ENCODE measurements at places on chromosomes 4 and X. TPM values are rescaled to one million over a fixed set of nuclear protein-coding genes. Genes with fewer than 3 reads are reported as not detected.
A peak's percentile ranks its signal among the peaks of the same experiment; 100 is the strongest.

GRCh38 chrX:24259544-24260240 lies 54.2 kb downstream of the SUPT20HL2 start:
- no peak overlapping the region for H3K27ac ChIP-seq
- H3K36me3 ChIP-seq = no peaks in the 10 kb centered on the region
- DNase-seq = no peak
- H3K4me3 ChIP-seq = no peak overlapping the region
- H3K27me3 ChIP-seq = peaks cover 3% of the 10 kb centered on the region
- H3K4me1 ChIP-seq = no peaks in the 10 kb centered on the region

GRCh38 chrX:7318241-7318640 lies 170.3 kb upstream of the PUDP start:
- no peak for DNase-seq
- no peaks in the 10 kb centered on the region for H3K4me1 ChIP-seq
- no peak overlapping the region for H3K4me3 ChIP-seq
- no peaks in the 10 kb centered on the region for H3K36me3 ChIP-seq

- no peak overlapping the region for H3K27ac ChIP-seq
- H3K36me3 ChIP-seq = no peaks in the 10 kb centered on the region
- peak; percentile 55 for DNase-seq
- no peak overlapping the region for H3K4me3 ChIP-seq
- peaks cover 2% of the 10 kb centered on the region for H3K4me1 ChIP-seq
Measured at GRCh38 chrX:68684291-68684918, 36.9 kb downstream of the STARD8 start.

SOX3 gene
- not detected for total RNA-seq

GAGE12H gene
- total RNA-seq = not detected

DNA sequence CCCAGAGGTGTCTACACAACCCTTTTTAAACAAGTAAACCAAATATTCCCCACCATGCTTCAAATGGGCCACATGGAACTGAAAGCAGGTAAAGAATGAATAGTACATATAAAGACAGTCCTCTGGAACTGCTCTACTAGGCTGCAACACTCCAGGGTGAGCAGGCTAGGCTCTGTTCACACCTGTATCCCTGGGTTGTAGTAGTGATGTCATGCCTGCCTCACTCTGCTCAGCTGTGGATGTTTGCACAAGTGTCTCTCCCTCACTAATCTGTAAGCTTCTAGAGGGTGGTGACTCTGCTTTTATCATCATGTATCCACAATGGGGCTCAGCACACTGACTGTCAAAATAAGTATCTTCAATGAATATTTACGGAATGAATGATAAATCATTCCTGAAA lies 20.4 kb downstream of the LEF1 start:
- no peaks in the 10 kb centered on the region for H3K27me3 ChIP-seq
- no peaks in the 10 kb centered on the region for H3K4me1 ChIP-seq
- no peak overlapping the region for H3K27ac ChIP-seq
- no peaks in the 10 kb centered on the region for H3K36me3 ChIP-seq

CYBB gene
- 43.7 TPM for total RNA-seq

DNA sequence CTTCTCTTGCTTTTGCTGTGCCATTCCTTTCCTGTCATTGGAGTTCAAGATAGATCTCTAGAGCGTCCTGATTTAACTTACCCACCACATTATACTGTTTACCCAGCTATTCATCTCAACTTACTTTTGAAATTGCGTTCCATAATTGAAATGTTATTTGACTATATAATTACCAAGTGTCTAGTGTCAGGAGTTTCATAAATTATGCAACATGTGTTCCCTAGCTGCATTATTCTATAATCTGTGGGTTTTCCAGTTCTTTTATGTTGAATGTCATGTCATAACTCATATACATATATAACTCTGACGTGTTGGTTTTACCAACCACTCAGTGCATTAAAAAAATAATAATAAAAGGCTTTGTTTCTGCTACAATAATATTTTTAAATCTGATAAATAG lies 285.9 kb upstream of the ARSJ start:
- H3K27me3 ChIP-seq = no peaks in the 10 kb centered on the region
- no peak overlapping the region for H3K4me3 ChIP-seq
- H3K27ac ChIP-seq = no peak overlapping the region
- no peaks in the 10 kb centered on the region for H3K4me1 ChIP-seq

DNA sequence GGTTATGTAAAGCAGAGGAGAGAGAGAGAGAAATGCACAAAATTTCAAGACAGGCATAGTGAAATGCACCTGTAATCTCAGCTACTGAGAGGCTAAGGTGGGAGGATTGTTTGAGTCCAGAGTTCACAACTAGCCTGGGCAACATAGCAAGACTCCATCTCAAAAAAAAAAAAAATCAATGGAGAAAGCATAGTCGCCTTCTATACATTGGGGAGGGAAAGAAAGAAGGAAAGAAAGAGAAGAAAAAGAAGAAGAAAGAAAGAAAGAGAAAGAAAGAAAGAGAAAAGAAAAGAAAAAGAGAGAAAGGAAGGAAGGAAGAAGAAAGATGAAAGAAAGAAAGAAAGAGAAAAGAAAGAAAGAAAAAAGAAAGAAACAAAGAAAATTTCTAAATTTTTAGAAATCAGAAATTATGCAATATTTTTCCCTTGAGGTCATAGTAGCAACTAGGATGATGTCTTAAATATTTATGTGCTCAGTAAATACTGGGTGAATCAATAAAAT lies 53.4 kb downstream of the DKK2 start:
- DNase-seq = no peak
- no peaks in the 10 kb centered on the region for H3K36me3 ChIP-seq
- H3K27ac ChIP-seq = no peak overlapping the region
- H3K4me1 ChIP-seq = no peaks in the 10 kb centered on the region
- H3K27me3 ChIP-seq = no peaks in the 10 kb centered on the region

GRCh38 chr4:46211406-46211805 lies 87.6 kb upstream of the GABRG1 start:
- H3K4me1 ChIP-seq = no peaks in the 10 kb centered on the region
- H3K27ac ChIP-seq = no peak overlapping the region
- no peak for DNase-seq
- no peak overlapping the region for H3K4me3 ChIP-seq
- no peaks in the 10 kb centered on the region for H3K27me3 ChIP-seq

DNA sequence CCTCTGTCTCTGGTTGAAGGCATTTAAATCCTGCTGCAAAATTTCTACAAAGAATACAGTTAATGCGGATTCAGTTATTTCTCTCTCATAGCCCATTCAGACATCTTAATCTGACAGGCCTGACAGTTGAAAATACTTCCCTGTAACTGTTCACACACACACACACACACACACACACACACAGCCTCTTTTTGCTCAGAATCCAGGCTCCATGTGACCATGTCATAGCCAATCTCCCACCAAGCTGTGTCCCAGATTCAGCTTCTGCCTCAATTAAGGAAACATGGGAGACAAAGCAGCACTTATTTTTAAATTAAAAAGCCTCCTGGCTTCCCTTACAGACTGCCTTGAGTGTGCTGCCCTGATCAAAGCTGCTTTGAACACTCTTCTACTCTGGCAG lies 49.3 kb upstream of the EFHC2 start:
- H3K4me1 ChIP-seq = no peaks in the 10 kb centered on the region
- no peak overlapping the region for H3K27ac ChIP-seq
- H3K27me3 ChIP-seq = no peaks in the 10 kb centered on the region
- no peak for DNase-seq
- no peak overlapping the region for H3K4me3 ChIP-seq

THOC2 gene
- 66.6 TPM for total RNA-seq

DNA sequence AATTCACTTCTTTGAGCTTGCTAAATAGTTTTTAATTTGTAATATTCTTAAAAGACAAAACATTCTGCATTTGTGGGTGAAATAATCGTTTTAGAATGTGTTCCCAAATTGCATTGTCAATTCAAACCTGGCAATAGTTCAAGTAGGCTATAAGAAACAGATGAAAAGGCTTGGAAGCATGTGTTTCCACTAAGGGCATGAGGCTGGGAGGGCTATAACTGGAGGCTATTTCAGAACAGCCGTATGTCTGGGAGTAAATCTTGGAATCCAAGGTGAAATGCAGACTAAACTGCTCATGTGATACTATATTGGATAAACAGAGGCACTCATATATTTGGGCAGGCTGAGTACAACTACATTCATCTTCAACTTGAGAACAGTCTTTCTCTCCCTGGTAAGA lies 117.4 kb upstream of the GRPR start:
- peaks cover 4% of the 10 kb centered on the region for H3K27me3 ChIP-seq
- no peak overlapping the region for H3K4me3 ChIP-seq
- H3K36me3 ChIP-seq = no peaks in the 10 kb centered on the region
- no peaks in the 10 kb centered on the region for H3K4me1 ChIP-seq
- no peak overlapping the region for H3K27ac ChIP-seq
- no peak for DNase-seq

- H3K36me3 ChIP-seq = no peaks in the 10 kb centered on the region
- no peaks in the 10 kb centered on the region for H3K27me3 ChIP-seq
- DNase-seq = no peak
- H3K27ac ChIP-seq = no peak overlapping the region
- no peaks in the 10 kb centered on the region for H3K4me1 ChIP-seq
Measured at GRCh38 chrX:78384486-78384885, 57.1 kb upstream of the CYSLTR1 start.

DNA sequence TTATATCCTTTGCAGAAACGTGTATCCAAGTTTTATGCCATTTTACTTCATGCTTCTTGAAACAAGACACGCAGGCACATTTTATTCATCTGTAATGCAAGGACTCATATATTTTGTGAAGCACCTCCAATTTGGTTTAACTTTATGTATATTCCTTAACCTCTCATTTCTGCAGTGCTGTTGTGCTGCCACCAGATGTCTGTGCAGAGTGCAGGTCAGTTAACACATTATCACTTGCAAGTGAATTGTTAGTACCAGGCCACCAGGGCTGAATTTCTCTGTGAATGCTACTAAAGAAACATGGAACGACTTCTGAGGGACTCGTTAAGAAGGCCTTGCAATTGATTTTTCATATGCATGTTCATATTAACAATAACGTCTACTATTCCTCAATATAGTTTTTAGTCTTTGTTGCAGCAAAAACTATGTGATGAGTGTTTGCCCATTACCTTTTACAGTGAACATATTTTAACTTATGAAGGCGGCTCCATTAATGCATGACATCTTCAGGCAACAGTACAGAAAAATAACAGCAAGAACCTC lies 770.3 kb downstream of the NLGN4X start:
- H3K27ac ChIP-seq = no peak overlapping the region
- DNase-seq = peak; percentile 1
- H3K27me3 ChIP-seq = no peaks in the 10 kb centered on the region
- no peak overlapping the region for H3K4me3 ChIP-seq

DNA sequence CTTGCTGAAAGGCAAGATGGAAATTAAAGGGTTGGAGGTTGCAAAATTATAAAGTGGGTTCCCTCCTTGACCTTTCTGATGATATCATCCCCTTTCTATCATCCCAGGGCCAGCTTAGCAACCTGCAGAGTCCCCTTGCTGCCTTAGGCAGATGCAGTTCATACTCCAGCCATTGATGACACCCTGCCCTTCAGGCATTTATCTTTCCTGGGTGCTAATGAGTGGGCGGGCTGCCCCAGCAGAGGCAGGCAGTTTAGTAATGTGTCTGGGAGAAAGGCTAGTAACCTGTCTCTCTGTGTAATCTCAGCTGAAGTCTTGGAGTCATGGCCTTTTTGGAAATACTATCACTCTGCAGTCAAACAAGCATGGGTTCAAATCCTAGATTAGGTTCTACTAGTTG lies 3.8 kb upstream of the FRMPD3 start:
- no peaks in the 10 kb centered on the region for H3K36me3 ChIP-seq
- H3K4me1 ChIP-seq = no peaks in the 10 kb centered on the region
- no peak overlapping the region for H3K27ac ChIP-seq
- peaks cover 8% of the 10 kb centered on the region for H3K27me3 ChIP-seq

TAF7L gene
- total RNA-seq = not detected

GRCh38 chr4:153000076-153000420 lies 63.9 kb downstream of the FHDC1 start:
- H3K27me3 ChIP-seq = no peaks in the 10 kb centered on the region

- no peaks in the 10 kb centered on the region for H3K36me3 ChIP-seq
- no peak overlapping the region for H3K27ac ChIP-seq
- H3K27me3 ChIP-seq = no peaks in the 10 kb centered on the region
Measured at GRCh38 chr4:139633661-139634060, 32.0 kb upstream of the MGST2 start.

P2RY4 gene
- 0.31 TPM for total RNA-seq

DNA sequence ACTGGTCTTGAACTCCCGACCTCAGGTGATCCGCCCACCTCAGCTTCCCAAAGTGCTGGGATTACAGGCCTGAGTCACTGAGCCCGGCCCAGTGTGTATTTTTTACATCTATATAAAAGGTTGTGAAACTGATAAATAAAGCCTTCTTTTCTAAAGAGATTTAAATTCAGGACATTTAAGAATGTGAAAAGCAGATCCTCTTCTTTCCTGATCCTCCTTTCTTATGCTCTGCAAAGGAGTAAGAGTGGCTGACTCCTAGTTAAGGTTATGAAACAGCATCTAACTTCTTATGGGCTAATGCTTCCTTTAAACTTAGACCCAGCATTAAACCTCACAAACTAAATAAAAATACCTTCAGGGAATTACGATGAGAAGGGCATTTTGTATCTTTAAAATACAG lies 197.7 kb upstream of the MAB21L2 start:
- DNase-seq = no peak
- H3K4me3 ChIP-seq = no peak overlapping the region
- no peaks in the 10 kb centered on the region for H3K36me3 ChIP-seq
- H3K27me3 ChIP-seq = no peaks in the 10 kb centered on the region

GRCh38 chr4:6355052-6355451 lies 85.4 kb downstream of the WFS1 start:
- no peak overlapping the region for H3K27ac ChIP-seq
- no peaks in the 10 kb centered on the region for H3K36me3 ChIP-seq
- no peaks in the 10 kb centered on the region for H3K4me1 ChIP-seq
